ENCODE measurements at places on chromosomes 5 and 9. TPM values are rescaled to one million over a fixed set of nuclear protein-coding genes. Genes with fewer than 3 reads are reported as not detected.

The RAD23B gene
- 79.8 TPM for total RNA-seq

The PCDHGA1 gene
- 0.85 TPM for total RNA-seq

The PKN3 gene
- total RNA-seq, result 1.8 TPM

The ECSCR gene
- total RNA-seq, result 1.0 TPM

The MEF2C gene
- total RNA-seq, result 4.1 TPM

The PTGS1 gene
- 110 TPM for total RNA-seq
